Activated T-cell treated with anti-CD3 and anti-CD28 coated beads, Interleukin-2, amount 50 U/mL, for 24 hours (primary cell): ENCODE measurements at places on chromosomes 11 and 22.

- DNase-seq = no peak
These were observed 9.5 kb upstream of the ST3GAL4 start for GRCh38 chr11:126345759-126346585.

GRCh38 chr22:31085493-31085824 is 4.3 kb downstream of the SMTN start:
- no peak for DNase-seq

GRCh38 chr11:3614742-3615171 is 27.0 kb downstream of the ART5 start:
- DNase-seq = peak; percentile 58

DNA sequence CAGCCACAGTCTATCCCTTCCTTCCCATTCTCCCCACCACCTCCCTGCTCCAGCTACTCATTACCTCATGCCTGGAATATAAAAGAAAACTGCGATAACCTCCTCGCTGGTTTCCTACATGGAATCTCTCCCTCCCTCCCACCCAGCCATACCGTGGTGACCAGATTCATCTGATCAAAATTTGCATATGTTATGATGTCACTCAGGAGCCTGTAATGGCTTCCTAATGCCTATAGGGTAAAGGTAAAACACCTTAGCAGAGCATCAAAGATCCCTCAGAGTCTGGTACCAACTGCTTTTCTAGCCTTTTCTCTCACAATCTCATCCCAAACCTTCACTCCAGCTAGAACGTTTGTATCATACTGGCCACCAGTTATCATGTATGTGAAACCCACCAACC is 19.6 kb downstream of the RTN4RL2 start:
- DNase-seq = no peak

DNA sequence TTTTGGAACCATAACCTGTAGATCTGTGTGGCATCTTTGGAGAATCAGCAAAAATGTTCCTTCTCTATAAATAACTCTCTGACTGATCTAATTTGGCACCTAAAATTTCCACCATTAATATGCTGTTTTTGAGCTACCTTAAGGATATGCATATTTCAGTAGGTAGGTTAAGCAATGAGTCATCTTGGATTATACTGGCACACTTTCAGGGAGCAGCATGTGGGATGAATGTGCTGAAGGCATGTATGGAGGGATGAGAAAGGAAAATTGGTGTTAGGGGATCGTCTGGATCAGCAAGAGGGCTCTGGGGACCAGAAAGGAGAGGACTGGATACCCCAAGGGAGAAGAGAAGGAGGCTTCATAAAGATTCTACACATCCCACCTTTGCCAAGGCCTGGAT is 44.6 kb upstream of the ELF5 start:
- no peak for DNase-seq

DNA sequence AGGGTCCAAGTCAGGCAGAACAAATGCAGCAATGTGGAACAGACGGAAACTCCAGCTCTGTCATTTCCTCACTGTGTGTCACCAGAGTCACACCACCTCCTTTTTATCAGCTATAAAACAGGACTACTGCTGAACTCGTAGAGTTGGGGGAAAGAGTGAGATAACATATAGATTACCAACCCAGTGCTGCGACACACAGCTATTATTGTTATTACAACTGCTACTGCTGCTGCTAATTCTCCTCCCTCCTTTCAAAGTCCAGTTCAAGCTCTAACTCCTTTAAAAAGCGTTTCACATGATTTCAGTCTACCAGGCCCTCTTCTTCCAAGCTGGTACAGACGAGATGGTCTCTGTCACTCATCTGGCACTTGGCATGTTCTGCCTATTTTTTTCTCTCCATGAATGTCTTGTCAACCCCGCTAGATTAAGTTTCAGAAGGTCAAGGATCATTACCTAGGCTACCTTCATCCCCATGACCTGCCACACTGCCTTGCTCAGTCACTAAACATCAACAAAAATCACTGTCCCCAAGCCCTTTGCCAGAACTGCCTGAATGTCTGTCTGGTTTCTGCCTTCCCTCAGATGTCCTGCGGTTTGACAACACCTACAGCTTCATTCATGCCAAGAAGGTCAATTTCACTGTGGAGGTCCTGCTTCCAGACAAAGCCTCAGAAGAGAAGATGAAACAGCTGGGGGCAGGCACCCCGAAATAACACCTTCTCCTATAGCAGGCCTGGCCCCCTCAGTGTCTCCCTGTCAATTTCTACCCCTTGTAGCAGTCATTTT is 3.7 kb upstream of the MTFP1 start:
- no peak for DNase-seq

GRCh38 chr11:120220747-120221037 is 9.9 kb downstream of the OAF start:
- DNase-seq = no peak

GRCh38 chr11:61370349-61371005 is 8.3 kb downstream of the TMEM138 start:
- DNase-seq = no peak

DNA sequence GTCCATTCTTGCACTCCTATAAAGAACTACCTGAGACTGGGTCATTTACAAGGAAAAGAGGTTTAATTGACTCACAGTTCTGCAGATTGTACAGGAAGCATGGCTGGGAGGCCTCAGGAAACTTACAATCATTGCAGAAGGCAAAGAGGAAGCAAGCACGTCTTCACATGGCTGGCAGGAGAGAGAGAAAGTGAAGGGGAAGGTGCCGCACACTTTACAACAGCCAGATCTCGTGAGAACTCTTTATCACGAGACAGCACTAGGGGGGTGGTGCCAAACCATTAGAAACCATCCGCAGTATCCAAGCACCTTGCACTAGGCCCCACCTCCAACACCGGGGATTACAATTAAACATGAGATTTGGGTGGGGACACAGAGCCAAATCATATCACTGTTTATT is 19.4 kb upstream of the POLA2 start:
- DNase-seq = no peak

- no peak for DNase-seq
These were observed 151.8 kb upstream of the TTC12 start for GRCh38 chr11:113162592-113162962.
